Type B pancreatic cell (in vitro differentiated cells): ENCODE measurements at places on chromosomes 16 and 17. TPM values are rescaled to one million over a fixed set of nuclear protein-coding genes. Genes with fewer than 3 reads are reported as not detected.

- H3K4me3 ChIP-seq, result no peak overlapping the region
- H3K36me3 ChIP-seq, result no peaks in the 10 kb centered on the region
- peaks cover 3% of the 10 kb centered on the region for H3K27me3 ChIP-seq
- no peak for DNase-seq
Observed at GRCh38 chr17:45648642-45649041, 135.5 kb upstream of the CRHR1 start.

- H3K36me3 ChIP-seq, result no peaks in the 10 kb centered on the region
- peak overlapping the region; percentile 94 for H3K4me3 ChIP-seq
Observed at GRCh38 chr17:20010099-20010863, 1.1 kb downstream of the SPECC1 start.

POLR3K gene
- total RNA-seq, result 12.6 and 17.6 TPM in 2 replicates

NPIPB2 gene
- 7.5 and 13.4 TPM in 2 replicates for total RNA-seq

NFATC2IP gene
- total RNA-seq, result 41.3 and 64.4 TPM in 2 replicates

- no peak overlapping the region for H3K4me3 ChIP-seq
- peaks cover 9% of the 10 kb centered on the region for H3K4me1 ChIP-seq
- no peak for DNase-seq
- no peaks in the 10 kb centered on the region for H3K27me3 ChIP-seq
Observed at GRCh38 chr16:58011652-58012051, 10.4 kb downstream of the USB1 start.

DNA sequence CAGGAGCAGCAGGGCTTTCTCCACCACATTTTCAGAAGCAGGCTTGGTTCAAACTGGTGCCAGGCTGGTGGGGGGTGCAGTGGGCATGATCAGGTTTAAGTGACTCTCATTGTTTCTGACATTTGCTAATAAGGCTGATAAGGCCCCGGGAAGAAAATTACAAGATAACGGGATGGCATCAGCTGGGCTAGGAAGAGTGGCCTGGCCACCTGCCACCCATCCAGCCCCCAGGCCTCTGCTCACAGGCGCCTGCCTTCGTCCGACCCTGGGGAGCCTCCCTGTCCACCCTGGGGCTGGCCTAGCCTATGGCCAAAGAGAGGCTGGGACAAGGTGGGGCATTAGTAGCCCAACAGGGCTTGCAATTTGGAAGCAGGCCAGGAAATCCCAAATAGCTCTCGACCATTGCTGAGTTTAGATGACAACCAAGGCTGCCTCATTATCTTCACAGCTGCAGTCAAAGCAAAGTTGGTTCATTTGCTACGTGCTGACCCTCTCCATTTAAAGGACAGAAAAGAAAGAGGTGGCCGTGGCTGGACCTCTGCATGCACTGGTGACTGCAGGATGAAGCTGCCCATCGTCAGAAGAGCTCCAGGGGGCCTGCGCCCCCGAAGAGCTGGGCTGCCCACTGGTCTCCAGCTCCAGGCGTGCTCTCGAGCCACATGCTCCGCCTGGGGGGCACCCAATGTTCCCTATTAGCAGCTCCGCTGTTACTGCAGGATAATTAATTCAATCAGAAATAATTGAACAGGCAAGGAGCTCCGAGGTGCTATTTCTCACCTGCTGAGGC, 44.9 kb downstream of the PEMT start:
- peaks cover 3% of the 10 kb centered on the region for H3K36me3 ChIP-seq
- no peak overlapping the region for H3K4me3 ChIP-seq
- no peak overlapping the region for H3K27ac ChIP-seq
- H3K4me1 ChIP-seq, result peaks cover 16% of the 10 kb centered on the region

GRCh38 chr17:46888727-46889126, 34.2 kb upstream of the GOSR2 start:
- H3K4me1 ChIP-seq, result peaks cover 13% of the 10 kb centered on the region
- H3K27me3 ChIP-seq, result peaks cover 34% of the 10 kb centered on the region
- no peak for DNase-seq
- no peak overlapping the region for H3K4me3 ChIP-seq

DNA sequence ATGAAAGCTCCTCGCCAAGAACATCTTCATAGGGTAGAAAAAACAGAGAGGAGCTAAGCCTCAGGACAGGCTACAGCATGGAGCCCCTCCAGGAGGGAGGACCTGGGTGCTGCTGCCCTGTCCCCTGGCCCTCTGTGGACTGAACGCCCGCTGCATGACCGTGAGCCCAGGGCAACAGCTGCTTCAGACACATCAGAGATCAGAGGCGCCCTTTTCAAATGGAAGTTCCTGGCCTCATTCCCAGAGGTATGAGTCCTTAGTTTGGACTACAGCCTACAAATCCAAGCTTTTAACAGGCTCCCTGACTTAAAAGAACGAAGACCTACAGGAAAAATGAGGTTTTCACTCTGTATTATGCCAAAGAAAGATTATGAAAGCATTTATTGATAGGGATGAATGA, 48.5 kb downstream of the ZNF18 start:
- H3K36me3 ChIP-seq, result no peaks in the 10 kb centered on the region
- H3K27me3 ChIP-seq, result no peaks in the 10 kb centered on the region
- no peaks in the 10 kb centered on the region for H3K4me1 ChIP-seq

DNA sequence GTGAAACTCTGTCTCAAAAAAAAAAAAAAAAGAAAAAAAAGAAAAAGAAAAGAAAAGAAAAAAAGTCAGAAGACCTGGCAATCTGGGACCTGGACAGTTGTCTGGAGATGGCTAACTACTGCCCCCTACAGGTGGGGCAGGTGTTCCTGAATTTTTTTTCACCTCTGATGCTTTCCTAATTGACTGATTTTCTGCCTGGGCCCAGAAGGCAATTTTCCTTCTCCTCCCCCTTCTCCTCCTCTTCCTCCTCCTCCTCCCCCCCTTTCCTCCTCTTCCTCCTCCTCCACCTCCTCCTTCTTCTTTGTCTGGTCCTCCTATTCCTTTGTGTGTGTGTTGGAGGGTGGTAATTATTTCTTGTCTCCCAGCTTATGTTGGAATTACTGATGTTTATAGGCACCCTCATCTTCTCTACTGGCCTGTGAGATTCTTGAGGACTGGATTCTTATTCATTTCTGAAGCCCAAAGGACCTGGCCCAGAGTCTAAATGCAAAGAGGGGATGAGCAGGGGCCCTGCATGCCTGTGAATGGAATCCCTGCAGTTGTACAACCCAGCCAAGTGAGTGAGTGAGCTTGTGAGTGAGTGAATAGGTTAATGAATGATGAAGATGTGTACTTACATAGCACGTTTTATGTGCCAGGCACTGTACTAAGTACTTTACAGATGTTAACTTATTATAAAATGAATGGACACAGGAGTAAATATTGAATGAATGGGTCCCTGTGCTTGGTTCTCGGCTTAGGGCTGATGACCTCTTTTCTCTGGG, 26.9 kb downstream of the IRX5 start:
- H3K27me3 ChIP-seq, result peaks cover 23% of the 10 kb centered on the region
- H3K4me3 ChIP-seq, result no peak overlapping the region
- H3K36me3 ChIP-seq, result peaks cover 10% of the 10 kb centered on the region
- DNase-seq, result no peak

- H3K36me3 ChIP-seq, result no peaks in the 10 kb centered on the region
- H3K4me3 ChIP-seq, result no peak overlapping the region
- peaks cover 33% of the 10 kb centered on the region for H3K4me1 ChIP-seq
Observed at GRCh38 chr17:72604518-72604917, 483.7 kb downstream of the SOX9 start.

PNMT gene
- total RNA-seq, result 3.3 and 5.4 TPM in 2 replicates

GRCh38 chr16:77410449-77410848, 24.4 kb downstream of the ADAMTS18 start:
- H3K4me1 ChIP-seq, result peaks cover 5% of the 10 kb centered on the region
- DNase-seq, result no peak
- no peaks in the 10 kb centered on the region for H3K27me3 ChIP-seq

FSCN2 gene
- 3.6 and 3.8 TPM in 2 replicates for total RNA-seq

KRTAP2-3 gene
- total RNA-seq, result 0.98 TPM in 1 of 2 replicates, not detected in the other

GRCh38 chr17:74118504-74118903, 85.0 kb upstream of the RPL38 start:
- H3K27ac ChIP-seq, result no peak overlapping the region
- H3K36me3 ChIP-seq, result no peaks in the 10 kb centered on the region
- peaks cover 49% of the 10 kb centered on the region for H3K4me1 ChIP-seq
- DNase-seq, result no peak
- no peak overlapping the region for H3K4me3 ChIP-seq
- H3K27me3 ChIP-seq, result peaks cover 31% of the 10 kb centered on the region

DNA sequence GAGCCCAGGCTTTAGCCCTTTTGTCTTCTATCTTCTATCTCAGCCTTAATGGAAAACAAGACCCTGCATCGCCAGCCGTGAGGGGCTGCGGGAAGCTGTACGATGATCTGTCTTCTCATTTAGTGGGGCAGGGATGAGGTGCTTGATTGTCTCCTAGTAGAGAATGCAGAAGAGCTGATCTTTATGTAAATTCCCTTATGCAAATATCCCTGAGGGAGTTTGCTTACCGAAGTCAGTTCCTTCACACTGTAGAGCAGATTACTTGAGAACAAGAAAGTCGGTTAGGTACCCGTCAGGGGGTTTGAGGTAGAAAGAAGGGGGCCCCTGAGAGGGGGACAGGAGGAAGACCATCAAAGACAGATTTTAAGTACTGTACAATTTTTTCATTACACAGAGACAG, 66.2 kb downstream of the IRF8 start:
- no peak for DNase-seq
- H3K27ac ChIP-seq, result peak overlapping the region; percentile 26
- peaks cover 38% of the 10 kb centered on the region for H3K27me3 ChIP-seq
- H3K36me3 ChIP-seq, result no peaks in the 10 kb centered on the region
- no peak overlapping the region for H3K4me3 ChIP-seq
- peaks cover 25% of the 10 kb centered on the region for H3K4me1 ChIP-seq

GRCh38 chr17:5381542-5381941, 37.9 kb downstream of the NUP88 start:
- H3K4me3 ChIP-seq, result no peak overlapping the region
- peaks cover 34% of the 10 kb centered on the region for H3K36me3 ChIP-seq
- H3K27ac ChIP-seq, result no peak overlapping the region
- no peak for DNase-seq
- no peaks in the 10 kb centered on the region for H3K4me1 ChIP-seq
